SIG-M5 (cell line): ENCODE measurements at places on chromosomes 16 and 17.

DNA sequence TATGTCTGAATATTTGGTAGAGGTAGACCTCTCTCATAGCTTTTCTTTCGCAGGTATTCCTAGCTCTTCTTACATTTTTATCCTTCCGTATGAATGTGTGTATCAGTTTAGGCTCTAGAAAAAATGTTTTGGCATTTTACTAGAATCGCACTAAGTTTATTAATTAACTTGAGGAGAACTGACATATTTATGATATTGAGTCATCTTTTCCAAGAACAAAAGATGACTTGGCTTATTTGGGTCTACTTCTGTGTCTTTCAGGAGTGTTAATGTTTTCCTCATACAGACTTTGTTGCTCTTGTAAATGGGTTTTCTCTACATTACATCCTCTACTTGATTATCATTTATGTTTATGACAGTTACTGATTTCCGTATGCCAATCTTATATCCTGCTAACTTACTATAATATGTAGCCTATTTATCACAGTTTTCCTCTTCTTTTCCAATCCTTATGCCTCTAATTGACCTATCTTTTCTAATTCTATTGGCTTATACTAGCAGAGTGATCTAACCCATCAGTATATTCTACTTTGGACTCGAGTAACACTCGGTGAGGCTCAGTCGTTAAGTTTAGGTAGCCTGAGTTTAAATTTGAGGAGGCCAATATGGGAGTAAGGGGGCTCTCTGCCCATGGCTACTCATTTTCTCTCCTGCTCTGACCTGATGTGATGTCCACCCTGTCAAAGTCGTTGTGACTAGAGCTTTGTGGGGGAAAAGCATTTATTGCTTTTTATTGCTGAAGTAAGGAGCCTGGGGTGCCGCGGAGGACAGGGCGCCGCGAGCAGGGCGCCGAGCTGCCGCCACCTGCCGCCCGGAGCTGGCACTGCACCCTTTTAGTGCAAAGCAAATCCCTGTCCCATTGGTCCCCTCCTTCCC is 20.0 kb downstream of the ST6GALNAC1 start:
- DNase-seq = no peak

DNA sequence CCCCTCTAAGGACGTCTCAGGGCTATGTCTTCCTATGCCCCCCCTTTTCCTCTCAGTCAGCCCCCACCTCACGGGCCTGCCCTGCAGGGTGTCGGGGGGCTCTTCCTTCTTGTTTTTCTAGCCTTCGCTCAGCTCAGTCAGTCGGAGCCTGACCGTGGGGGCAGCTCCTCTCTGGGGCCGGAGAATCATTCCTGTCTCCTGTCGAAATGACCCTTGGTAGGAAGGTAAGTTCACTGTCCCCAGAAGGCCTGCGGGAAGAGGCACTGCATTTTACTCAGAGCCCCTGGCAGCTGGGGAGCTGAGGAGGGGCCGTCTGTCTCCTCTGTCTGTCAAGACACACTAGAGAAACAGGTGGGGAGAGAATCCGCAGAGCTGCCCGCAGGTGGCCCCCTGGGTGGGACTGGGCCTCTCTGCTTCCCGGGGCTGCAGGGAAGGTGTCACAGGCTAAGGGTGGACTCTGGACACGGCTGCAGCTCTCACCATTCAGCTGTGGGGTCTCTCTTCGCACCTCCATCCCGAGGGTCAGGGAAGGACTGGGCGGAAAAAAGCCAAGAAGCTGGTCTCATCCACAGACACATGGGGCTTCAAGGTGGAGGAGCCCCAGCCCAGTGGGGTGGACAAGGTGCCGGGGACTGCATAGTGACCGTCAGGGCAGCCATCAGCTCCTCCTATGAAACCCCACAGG is 112.8 kb upstream of the TNRC6C start:
- DNase-seq = no peak

GRCh38 chr17:19975601-19976000 is 2.0 kb downstream of the AKAP10 start:
- DNase-seq = no peak

- DNase-seq = no peak
These were observed 21.8 kb downstream of the MYH3 start for GRCh38 chr17:10635290-10635689.

GRCh38 chr17:49549311-49549605 is 26.4 kb upstream of the NXPH3 start:
- no peak for DNase-seq

- DNase-seq = no peak
These were observed 53.1 kb upstream of the CLEC18B start for GRCh38 chr16:74474416-74474815.
